ENCODE measurements at places on chromosomes 1 and 21.

- no peak for DNase-seq
These were observed 53.8 kb upstream of the KCNA3 start for GRCh38 chr1:110728388-110729001.

DNA sequence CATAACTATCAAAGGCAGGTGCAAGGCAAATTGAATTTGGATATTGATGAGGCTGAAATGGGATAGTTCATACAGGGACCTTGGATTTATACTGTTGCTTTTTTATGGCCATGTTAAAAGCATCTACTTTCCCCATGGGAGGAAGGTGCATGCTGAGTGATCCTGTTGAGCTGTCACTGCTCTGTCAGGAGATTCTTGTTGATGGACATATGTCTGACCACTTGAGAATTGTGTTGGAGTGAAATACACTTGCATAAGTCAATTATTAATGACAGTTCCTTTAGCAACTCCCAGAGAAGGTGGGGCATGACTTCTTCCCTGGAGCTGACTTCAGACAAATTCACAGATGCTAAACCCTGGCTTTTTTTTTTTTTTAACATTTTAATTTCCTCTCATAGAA, 58.4 kb upstream of the DYNLT5 start:
- DNase-seq: no peak

GRCh38 chr1:52723260-52723659, 3.0 kb upstream of the ZYG11B start:
- DNase-seq: no peak

GRCh38 chr1:31627930-31628559, 10.6 kb downstream of the HCRTR1 start:
- DNase-seq: no peak

DNA sequence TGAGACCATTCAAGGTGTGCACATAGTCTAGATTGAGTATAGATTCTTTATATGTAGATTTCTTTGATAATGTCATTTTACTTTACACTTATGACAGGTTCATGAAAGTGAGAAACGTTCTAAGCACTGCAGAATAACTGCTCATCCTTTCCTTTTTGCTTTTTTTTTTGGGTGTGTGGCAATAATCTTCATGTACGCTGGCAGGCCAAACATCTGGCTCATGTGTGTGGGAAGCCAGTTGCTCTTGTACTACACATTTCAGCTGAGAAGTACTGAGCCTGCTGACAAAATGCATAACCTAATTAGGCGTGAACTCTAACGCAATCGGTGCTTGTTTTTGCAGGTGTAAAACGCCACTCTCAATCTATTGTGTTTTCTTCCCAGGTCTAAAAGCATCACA, 350.8 kb upstream of the KAZN start:
- DNase-seq: no peak

DNA sequence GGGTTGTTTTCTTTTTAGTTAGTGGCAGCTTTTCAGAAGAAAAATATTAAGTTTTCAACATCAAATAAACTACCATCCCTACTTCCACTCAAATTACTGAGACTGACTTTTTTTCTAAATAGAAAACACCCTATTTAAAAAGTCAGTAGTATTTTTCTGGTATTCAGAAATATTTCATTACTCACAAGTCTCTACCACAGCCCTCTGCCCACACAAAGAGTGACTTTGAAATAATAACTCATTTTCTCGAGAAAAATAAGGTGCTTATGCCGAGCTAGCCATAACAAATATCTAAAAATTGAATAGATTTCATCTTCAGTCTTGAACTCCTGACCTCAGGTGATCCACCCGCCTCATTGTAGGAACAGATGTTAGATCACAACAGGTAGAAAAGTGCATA, 41.8 kb upstream of the USP25 start:
- DNase-seq: no peak

DNA sequence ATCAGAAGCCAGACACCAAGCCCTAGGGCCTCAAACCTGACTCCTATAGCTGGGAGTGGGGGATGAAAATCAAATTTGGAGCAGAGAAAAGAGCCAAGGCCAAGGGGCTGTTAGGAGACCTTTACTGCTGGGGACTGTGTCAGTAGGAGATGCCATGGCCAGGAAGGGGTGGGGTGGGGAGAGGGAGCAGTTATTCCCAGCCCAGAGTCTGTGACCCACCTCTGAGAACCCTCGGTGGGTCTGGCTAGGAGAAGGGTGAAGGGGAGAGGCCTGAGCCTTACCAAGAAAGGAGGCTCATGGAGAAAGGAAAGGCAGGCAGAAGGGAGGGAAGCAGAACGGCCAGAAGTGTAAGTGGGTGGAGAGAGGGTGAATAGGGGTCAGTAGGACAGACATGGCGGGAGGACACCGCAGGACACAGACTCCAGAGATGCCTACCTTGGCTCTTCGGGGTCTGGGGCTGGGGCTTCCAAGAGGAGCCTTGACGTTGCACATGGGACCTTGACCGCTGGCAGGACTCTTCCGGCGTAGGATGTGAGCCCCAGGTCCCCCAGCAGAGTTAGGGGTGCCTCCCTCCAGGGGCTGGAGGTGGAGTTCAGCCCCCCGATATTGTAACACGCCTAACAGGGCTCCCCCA, 1.2 kb downstream of the ADAMTS4 start:
- DNase-seq: no peak

- DNase-seq: no peak
These were observed 54.8 kb upstream of the ID3 start for GRCh38 chr1:23614032-23614660.

- DNase-seq: no peak
These were observed 123.8 kb upstream of the PRDX6 start for GRCh38 chr1:173353350-173353749.

DNA sequence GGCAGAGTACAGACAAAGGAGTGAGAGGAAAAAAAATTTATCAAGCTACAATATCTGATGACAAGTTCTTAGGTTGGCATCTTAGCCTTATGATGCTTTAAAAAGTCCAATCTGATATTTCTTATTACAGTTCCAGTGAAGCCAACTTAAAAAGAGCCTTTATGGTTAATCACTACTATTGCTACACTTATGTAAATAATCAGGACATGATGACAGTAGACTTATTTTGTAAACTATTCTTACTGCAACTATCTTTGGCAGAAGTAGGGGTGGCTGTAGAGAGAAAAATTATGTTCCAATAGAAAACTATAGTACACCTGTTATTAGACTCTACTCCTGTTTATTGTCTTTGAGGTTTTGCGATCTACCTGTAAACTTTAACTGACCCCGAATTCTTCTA, 25.8 kb upstream of the NUF2 start:
- no peak for DNase-seq

DNA sequence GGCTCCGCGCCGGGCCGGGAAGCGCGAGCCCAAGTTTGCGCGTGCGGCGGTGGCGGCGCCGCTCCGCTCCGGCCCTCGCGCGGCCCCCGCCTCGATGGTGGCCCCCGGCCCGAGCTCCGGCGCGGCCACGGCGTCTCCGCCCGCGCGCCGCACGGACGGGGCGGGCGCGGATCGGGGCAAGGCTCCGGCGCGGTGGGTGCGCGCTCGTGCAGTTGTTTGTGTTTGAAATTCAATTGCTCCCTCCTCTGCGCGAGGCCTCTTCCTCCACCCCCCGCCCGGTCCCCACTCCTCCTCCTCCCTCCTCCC, at the start of gene HDGF:
Gene HDGF, minus strand, starts transcription at position 225 of the 306 bp plus-strand sequence. CDS start 246 bp downstream, outside the sequence.
- DNase-seq: no peak

- DNase-seq: peak; percentile 47
These were observed 1.5 kb downstream of the KIF1B start for GRCh38 chr1:10211805-10212410.

- no peak for DNase-seq
These were observed 35.3 kb downstream of the FAAH start for GRCh38 chr1:46429436-46429835.

- no peak for DNase-seq
These were observed 70.7 kb upstream of the PDC start for GRCh38 chr1:186531561-186532165.

DNA sequence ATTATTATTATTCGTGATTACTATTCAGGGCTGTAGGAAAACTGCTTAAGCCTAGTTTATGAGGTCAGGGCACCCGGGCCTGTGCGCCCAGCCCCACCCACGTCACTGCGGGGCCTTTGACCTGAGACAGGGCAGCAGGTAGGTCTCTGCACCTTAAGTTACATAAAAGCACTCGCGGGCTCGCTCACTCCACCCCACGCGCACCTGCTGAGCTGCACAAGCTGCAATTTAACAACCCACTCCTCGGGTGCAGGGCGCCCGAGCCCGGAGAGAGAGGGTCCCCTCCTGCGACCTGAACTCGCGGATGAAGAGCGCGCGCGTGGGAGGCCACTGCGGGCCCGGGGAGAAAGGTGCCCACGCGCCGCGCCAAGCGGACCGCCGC, 477 bp downstream of the ICMT start:
- peak; percentile 24 for DNase-seq

- DNase-seq: no peak
These were observed 37.1 kb upstream of the RAP1GAP start for GRCh38 chr1:21706151-21706835.

DNA sequence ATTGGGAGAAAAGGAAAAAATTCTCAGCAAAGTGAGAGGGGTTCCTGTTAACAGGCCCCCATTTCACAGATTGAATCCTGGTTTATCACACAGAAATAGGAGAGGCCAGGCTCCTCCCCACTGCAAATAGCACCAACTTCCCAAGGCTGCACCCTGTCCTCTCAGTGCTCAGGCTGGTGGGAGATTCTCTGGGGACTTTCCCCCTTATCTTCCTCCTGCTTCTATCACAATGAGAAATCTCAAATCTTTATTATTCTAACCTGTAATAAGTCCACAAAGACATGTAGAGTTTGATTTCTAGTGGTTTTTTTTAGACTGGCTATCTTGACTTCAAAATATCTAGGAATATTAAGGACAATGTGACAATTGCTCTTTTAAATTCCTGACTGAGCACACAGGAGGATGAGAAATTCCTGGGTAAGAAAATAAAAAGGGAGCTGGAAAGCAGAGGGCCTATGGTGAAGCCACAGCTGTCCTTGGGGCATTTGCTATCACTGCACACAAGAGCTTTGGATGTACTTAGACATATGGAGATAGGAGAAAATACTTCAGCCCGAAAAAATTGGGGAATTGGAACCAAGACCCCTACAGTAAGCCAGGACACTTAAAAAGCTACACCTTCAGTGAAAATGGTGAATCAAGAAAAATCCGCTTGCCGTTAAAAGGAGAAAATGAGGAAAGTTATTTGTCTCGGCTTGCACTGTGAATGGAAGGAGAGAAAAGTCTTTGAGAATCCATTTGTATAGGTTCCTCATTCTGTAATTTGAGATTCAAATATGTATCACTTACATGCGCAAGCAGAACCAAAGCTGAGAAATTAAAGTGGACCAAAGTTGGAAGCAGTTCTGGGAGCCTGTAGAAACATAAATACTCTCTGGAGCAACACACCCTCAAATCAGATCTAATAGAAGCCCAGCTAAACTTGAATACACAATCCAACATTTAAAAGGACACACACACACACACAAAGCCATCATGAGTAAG, 65.9 kb upstream of the C1orf105 start:
- DNase-seq: no peak

- DNase-seq: peak; percentile 28
These were observed 32.0 kb downstream of the RPS6KC1 start for GRCh38 chr1:213083112-213083445.

DNA sequence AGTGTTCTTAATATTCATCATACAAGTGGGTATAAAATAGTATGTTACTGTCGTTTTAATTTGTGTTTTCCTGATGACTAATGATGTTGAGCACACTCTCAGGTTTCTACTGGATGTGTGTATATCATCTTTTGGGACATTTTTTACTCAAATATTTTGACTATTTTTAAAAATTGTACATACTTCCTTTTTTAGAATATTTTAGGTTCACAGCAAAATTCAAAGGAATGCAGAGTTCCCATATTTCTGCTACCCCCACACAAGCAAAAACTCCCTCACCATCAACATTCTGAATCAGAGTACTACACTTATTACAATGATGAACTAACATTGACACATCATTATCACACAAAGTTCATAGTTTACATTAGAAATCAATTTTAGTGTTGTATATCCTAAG, 114.5 kb downstream of the DPYD start:
- no peak for DNase-seq

GRCh38 chr21:18772404-18772803, 368.8 kb upstream of the TMPRSS15 start:
- DNase-seq: no peak

GRCh38 chr21:33373451-33373850, 29.8 kb upstream of the IFNGR2 start:
- DNase-seq: no peak

GRCh38 chr1:244022311-244022710, 28.8 kb upstream of the ZBTB18 start:
- no peak for DNase-seq

- no peak for DNase-seq
These were observed 33.9 kb downstream of the CDK18 start for GRCh38 chr1:205538235-205538840.

- DNase-seq: no peak
These were observed 31.6 kb upstream of the KIF1B start for GRCh38 chr1:10178597-10179405.

DNA sequence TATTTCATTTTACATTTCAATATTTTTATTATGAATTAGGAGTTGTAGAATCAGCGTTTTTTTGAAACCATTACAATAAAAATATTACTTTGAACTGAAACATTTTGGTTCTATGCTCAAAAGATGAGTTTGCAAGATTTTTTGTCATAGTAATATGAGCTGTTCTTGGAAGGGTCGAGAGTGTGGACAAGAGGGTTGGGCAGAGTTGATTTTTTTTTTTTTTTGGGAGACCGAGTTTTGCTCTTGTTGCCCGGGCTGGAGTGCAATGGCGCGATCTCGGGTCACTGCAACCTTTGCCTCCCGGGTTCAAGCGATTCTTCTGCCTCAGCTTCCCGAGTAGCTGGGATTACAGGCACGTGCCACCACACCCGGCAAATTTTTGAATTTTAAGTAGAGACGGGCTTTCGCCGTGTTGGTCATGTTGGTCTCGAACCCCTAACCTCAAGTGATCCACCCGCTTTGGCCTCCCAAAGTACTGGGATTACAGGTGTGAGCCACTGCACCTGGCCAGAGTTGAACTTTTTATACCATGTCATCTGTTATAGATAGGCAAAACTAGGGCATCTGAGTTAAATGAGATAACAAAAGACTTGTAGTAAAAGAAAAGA, 3.3 kb downstream of the CACYBP start:
- DNase-seq: no peak

- no peak for DNase-seq
These were observed 37.0 kb upstream of the SAMD11 start for GRCh38 chr1:886760-887159.

- DNase-seq: no peak
These were observed 74.2 kb upstream of the CD53 start for GRCh38 chr1:110798691-110799256.

GRCh38 chr1:68165665-68166064, 66.7 kb downstream of the WLS start:
- no peak for DNase-seq

- no peak for DNase-seq
These were observed 76.9 kb downstream of the C1orf21 start for GRCh38 chr1:184463680-184464079.

DNA sequence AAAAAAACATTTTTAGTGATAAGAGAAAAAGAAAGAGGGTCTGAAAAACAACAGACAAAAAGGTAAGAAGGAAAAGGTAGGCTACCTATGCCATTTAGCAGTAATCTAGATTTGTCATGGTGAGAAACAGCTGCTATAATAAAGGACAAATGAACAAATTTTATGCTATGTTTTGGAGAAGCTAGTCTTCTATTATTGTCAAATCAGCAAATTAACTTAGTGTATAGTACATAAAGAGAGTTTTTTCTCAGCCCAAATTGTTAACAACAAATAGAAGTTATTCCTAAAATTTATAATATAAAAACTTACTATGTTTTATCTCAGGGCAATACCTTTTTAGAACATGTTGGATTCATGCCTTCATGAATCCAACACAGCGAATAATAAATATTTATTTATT, 88.7 kb downstream of the KIFAP3 start:
- DNase-seq: no peak

- DNase-seq: no peak
These were observed 67.8 kb downstream of the SLC19A1 start for GRCh38 chr21:45474323-45474950.
